ENCODE measurements at places on chromosomes 11 and 22.

- DNase-seq = no peak
These were observed at the start of gene IGSF22 for GRCh38 chr11:18726040-18726439. Gene IGSF22 (minus strand): TSS chr11:18726188. CDS start chr11:18724236, 1,952 bp downstream.

DNA sequence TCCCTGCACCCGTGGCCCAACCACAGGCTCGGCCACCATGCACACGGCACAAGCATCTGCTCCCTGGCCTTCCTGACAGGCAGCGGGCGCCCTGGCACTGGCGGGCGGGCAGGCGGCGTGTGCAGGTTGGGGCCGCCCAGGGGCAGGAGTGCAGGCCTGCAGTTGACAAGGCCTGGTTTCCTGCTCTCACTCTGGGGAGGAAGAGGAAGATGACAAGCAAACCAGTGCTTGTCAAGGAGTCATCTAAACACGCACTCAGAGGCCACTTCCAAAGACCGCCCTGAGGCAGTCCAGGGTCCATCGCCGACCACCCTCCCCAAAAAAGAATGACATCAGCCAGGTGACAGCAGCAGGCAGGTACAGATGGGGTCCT is 65.3 kb upstream of the LINC01488 start:
- no peak for DNase-seq

- DNase-seq = no peak
These were observed 80.6 kb downstream of the RPL27A start for GRCh38 chr11:8763070-8763685.

DNA sequence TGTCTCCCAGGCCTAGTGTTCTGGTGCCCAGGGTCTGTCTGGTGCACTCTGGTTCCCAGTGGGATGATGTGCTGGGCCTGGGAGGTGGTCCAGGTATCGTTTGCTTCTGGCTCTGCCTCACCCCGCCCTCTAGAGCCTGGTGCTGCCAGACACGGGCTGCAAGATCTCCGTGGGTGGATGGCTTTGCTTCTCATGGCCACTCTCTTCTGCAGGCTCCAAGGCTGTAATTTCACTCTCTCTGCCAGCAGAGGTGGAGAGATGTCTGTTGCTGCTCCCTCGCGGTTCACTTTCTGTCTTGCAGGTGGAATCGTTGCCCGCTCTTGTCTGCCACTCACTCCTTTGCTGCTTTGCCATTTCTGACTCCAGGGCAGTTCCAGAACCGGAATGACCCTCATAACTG is 13.4 kb downstream of the NADSYN1 start:
- no peak for DNase-seq

- no peak for DNase-seq
These were observed 868 bp downstream of the TEF start for GRCh38 chr22:41382610-41383009.

All from DMS79 (cell line).